ENCODE measurements at places on chromosomes 5 and 9. TPM values are rescaled to one million over a fixed set of nuclear protein-coding genes. Genes with fewer than 3 reads are reported as not detected.

Gene CBY3
- not detected for total RNA-seq

Gene DROSHA
- total RNA-seq, result 46.3 TPM

Gene TTLL11
- total RNA-seq, result 12.8 TPM

Gene PTGER4
- total RNA-seq, result 32.9 TPM

Gene ANGPTL2
- total RNA-seq, result 47.0 TPM

Gene HMCN2
- total RNA-seq, result 1.4 TPM

Gene CDH9
- not detected for total RNA-seq

All from spleen (tissue), 13 donors.